ENCODE measurements at places on chromosomes 2 and 18.

GRCh38 chr18:48228301-48228715 is 180.9 kb downstream of the ZBTB7C start:
- no peak for DNase-seq

GRCh38 chr2:67583185-67583584 is 186.1 kb downstream of the ETAA1 start:
- no peak for DNase-seq

DNA sequence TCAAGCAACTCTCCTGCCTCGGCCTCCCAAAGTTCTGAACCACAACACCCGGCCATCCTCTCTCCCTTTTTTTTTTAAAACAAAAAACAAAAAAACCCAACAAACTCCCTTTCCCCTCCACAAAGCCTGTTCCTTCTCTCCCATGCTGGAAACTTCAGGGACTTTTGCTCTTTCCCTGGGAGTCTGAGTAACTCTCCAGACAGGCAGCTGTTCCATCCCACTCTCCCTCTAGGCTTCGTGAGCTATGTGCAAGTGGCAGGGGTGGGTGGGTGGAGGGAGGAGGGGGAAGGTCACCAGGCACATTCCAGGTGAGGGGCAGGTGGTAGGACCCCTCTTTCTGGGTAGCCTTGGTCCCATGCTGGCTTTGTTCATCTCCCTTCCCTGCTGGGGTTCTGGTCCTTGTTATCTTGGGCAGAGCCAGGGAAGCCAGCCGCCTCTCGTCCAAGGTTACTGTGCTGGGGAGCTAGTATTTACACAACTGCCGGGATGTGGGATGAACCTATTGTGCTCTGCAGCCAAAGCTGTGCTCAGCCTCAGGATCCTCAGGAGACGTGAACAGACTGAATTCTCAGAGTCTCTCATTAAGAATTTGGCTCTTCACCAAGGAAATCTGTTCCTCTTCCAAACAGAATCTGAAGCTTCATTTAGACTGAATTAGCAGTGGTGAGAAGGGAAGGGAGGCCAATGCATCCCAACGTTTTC is 106.9 kb downstream of the LIPG start:
- no peak for DNase-seq

- no peak for DNase-seq
Observed at GRCh38 chr18:59605633-59606192, 91.5 kb downstream of the CCBE1 start.

DNA sequence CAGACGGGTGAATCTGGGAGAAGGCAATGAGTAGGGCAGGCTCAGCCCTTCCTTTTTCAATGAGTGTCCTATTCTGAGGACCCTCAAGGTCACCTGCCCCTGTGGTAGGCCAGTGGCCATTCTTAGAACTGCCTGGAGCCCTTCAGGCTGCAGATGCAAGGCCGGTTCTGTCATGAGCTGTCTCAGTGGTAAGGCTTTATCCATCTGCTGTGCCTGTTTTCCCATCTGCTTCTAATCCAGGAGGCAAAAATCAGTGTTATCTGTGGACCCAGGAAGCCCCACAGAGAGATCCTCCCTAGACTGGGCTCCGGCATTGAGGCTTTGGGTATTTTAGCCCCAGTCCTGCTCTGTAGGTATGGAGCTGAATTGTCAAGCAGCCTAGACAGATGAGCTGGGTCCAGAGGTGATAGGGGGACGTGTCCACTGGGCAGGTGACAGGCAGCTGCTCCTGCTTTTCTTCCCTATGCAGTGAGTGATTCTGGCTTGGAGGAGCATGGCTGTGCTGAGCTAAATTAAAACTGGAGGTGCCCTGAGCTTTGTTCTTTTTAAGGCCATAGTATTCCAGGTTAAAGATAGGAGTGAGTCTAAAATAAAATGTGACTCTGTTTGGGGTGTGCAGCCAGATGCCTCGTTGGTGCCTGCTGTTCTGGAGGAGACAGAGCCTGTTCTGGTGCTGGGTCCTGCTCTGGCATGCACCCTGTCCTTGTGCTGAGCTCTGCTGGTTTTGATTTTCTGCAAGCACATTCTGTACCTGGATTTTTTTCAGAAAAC is 92.5 kb downstream of the FHOD3 start:
- no peak for DNase-seq

GRCh38 chr2:132668189-132668823 is 1.7 kb downstream of the LYPD1 start:
- DNase-seq = no peak

DNA sequence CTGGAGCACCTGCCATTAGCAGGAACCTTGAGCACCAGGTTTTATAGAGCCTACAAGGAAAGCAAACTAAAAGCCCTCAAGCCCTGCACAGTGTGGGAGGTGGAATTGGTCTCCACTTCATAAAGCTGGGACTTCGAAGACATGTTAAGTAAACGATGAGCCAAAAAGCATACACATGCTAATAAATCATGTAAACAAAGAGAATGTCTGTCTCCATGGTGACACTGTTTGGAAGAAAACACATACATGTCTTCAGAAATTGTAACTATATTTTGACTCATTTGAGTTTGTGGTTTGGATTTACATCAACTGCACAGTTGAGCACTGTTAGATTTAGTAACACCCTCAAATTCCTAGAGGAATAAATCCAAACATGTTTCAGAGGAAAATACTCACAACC is 978.5 kb upstream of the LRRTM1 start:
- DNase-seq = no peak

DNA sequence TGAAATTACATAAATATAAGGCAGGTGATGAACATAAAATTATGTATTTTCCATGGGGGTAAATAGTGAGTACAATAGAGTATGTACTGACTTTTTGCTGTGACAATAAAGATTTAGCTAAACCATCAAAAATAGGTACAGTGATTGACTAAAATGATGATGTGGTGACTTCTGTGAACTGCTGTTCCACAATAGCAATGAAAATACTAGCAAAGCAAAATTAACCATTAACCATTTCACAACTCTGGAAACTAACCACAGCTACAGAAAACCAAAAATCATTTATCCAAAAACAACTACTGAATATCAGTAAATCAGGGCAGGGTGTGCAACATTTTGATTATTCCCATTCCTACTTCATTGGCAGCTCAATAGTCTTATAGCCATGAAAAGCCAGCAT is 161.4 kb upstream of the GYPC start:
- DNase-seq = no peak

DNA sequence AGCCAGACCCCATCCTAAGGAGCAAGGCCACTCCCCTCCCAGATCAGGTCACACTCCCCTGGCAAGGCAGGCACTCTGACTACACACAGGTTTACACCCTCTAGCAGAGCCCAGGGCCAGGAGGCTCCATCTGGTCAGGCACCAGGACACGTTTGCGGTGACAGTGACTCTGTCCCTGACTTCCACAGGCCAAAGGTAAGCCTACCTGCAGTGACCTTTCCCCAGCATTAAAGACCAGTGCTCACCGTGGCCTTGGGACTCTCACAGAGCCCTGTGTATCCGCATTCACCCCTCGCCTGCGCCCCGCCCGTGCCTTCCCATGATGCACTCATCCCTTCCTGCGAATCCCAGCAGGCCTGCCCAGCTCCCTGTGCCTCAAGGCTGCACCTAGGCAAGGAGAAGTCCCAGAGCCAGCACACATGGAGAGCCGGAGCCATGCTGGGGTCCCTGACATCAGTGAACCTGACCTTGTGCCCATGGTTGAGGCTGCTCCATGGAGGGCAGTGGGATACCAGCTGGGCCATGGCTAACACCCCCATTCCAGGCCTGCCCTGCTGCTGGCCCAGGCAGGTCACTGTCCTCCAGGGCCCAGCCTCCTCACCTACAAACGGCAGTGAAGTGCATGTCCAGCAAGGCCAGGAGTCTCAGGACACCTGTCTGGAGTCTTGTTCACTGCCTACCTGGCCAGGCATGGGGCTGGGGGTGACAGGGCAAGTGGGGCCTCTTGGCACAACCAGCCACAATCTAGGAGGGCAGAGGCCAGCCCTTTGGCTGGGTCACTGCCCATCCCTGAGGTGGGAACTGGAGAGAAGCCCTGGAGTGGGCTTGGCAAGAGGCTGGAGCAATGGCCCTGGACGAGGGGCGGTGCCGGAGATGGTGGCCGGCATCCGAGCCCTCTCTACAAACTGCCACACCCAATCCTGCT is 3.0 kb downstream of the NEURL3 start:
- no peak for DNase-seq

DNA sequence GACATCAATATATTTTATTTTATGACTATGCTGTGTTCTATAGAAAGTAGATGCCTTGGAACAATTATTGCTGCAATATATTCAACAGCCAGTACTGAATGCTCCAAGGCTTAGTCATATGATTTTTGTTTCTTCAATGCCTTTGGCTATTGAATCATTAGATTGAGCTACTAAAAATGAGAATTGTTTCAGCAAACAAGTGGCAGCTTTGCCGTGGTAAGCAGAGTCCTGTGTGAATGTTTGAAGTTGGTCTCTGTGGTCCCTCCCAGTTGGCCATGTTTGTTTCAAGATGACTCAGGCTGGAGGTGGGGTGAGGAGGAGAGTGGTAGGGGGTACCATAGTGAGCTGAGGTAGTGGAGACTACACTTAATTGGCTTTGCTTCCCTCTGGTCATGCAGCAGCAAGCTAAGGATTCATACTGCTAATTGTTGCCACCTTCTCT is 198.6 kb upstream of the EPAS1 start:
- no peak for DNase-seq

DNA sequence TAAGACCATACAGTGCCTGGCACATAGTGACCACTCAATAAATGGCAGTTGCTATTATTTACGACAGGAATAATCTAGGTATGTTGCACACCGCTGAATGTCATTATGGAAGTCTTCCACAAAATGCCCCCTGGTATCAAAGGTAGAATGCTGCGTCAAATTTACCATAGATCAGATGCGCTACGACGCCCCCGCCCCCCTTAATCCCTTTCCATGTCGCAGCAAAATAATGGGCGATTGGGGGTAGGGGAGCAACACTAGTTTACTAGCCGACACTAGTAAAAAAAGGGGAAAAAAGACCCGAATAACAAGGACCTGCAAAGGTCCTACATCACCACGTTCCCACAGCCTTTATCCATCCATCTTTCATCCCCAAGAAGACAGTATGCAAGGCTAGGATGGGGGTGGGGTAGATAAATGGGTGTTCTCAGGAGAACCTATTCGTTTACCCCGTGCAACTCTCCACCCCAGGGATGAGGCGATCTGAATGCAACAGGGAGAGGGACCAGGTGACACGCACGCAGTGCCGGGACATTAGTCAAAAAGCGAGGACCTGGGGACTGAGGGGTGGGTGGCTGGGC is 455 bp downstream of the PREPL start:
- DNase-seq = no peak

GRCh38 chr2:8548619-8549150 is 133.2 kb upstream of the ID2 start:
- no peak for DNase-seq

- DNase-seq = peak; percentile 44
Observed at GRCh38 chr2:75199428-75200011, at the start of gene TACR1. TACR1 (minus strand) TSS chr2:75199520; CDS start chr2:75198934, 586 bp downstream.

DNA sequence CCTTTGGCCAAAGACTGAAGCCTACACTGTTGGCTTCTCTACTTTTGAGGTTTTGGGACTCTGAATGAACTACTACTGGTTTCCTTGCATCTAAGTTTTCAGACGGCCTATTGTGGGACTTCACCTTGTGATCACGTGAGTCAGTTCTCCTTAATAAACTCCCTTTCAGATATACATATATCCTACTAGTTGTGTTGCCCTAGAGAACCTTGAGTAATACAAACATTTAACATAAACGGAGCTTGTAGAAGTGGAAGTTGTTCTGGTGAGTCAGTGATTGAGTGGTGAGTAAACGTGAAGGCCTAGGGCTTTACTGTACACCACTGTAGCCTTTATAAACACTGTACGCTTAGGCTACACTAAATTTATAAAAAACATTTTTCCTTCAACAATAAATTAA is 107.2 kb upstream of the CDH2 start:
- DNase-seq = no peak

DNA sequence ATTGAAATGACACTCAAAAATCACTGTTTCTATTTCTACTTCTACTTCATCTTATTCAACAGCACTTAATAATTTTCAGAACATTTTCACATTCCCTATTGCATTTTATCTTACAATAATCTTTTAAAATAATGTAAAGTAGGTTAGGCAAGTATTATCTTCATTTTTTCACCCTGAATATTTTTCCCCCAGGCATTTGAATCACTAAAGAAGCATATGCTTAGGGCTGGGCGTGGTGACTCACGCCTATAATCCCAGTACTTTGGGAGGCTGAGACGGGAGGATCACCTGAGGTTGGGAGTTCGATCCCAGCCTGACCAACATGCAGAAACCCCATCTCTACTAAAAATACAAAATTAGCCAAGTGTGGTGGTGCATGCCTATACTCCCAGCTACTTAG is 6.7 kb downstream of the WDCP start:
- no peak for DNase-seq

DNA sequence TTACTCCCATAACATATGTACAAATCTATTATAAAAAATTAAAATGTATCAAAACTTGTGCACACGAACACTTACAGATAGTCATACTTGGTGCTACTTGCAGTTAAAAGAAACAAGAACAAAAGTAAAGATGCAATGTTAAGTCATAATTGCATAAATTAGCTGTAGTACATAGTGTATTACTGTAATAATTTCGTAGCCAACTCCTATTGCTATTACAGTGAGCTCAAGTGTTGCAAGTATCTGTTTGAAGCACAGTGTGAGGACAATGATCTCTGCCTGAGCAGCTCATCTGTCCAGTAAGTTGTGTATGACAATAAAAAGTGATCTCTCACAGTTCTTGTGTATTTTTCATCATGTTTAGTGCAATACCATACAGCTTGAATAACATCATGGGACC is 7.5 kb upstream of the SERPINB13 start:
- no peak for DNase-seq
